Breast epithelium (tissue), 4 donors: ENCODE measurements at places on chromosomes 7 and 10. TPM values are rescaled to one million over a fixed set of nuclear protein-coding genes. Genes with fewer than 3 reads are reported as not detected.

Gene VGF
- 0.16 TPM for total RNA-seq

Gene ADRB1
- total RNA-seq, result 0.66 TPM

Gene SYNPO2L
- not detected for total RNA-seq

- no peak overlapping the region for H3K27ac ChIP-seq
- no peaks in the 10 kb centered on the region for H3K4me1 ChIP-seq
- no peaks in the 10 kb centered on the region for H3K27me3 ChIP-seq
- H3K4me3 ChIP-seq, result no peak overlapping the region
Observed at GRCh38 chr10:73529089-73529832, 33.4 kb upstream of the PPP3CB start.

GRCh38 chr7:88311675-88312036, 5.0 kb upstream of the STEAP4 start:
- no peak for DNase-seq
- H3K27ac ChIP-seq, result peak overlapping the region; percentile 66
- no peaks in the 10 kb centered on the region for H3K4me1 ChIP-seq
- H3K4me3 ChIP-seq, result no peak overlapping the region

DNA sequence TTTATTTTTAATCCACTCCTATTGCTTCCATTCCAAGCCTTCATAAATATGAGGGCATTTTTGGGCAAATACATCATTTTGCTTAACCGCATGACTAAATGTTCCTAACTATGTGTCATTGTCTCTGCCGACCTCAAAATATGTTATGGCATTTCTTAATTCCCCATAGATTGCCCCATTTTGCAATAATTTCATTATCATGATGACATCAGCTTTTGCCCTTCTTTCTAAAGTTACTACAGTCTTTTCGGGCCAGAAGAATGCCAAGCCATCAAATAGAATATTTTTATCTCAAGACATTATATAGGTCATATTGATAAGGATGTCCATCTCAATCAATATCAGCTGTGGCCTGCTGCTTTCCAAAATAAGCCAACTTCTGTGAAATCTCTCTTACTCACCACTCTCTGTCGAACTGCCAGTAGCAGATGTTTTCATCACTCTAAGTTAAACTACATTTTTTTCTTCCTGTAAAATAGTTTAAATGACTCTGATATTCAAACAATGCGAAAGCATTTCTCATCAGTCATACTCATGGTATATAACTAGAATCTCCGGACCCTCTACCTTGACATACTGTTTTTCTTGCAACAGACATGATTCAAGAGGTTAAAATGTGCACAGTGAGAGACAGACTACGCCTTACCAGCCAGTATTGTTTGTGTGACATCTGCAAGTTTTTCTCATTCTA, 1254.6 kb upstream of the CELF2 start:
- no peak for DNase-seq
- H3K27me3 ChIP-seq, result no peaks in the 10 kb centered on the region
- H3K27ac ChIP-seq, result no peak overlapping the region
- no peaks in the 10 kb centered on the region for H3K36me3 ChIP-seq
- H3K4me1 ChIP-seq, result no peaks in the 10 kb centered on the region
- no peak overlapping the region for H3K4me3 ChIP-seq

- H3K4me3 ChIP-seq, result no peak overlapping the region
- H3K27me3 ChIP-seq, result no peaks in the 10 kb centered on the region
- no peak for DNase-seq
- H3K4me1 ChIP-seq, result peaks cover 17% of the 10 kb centered on the region
- H3K27ac ChIP-seq, result peak overlapping the region; percentile 48
Observed at GRCh38 chr10:110852947-110853346, 18.8 kb upstream of the PDCD4 start.

DNA sequence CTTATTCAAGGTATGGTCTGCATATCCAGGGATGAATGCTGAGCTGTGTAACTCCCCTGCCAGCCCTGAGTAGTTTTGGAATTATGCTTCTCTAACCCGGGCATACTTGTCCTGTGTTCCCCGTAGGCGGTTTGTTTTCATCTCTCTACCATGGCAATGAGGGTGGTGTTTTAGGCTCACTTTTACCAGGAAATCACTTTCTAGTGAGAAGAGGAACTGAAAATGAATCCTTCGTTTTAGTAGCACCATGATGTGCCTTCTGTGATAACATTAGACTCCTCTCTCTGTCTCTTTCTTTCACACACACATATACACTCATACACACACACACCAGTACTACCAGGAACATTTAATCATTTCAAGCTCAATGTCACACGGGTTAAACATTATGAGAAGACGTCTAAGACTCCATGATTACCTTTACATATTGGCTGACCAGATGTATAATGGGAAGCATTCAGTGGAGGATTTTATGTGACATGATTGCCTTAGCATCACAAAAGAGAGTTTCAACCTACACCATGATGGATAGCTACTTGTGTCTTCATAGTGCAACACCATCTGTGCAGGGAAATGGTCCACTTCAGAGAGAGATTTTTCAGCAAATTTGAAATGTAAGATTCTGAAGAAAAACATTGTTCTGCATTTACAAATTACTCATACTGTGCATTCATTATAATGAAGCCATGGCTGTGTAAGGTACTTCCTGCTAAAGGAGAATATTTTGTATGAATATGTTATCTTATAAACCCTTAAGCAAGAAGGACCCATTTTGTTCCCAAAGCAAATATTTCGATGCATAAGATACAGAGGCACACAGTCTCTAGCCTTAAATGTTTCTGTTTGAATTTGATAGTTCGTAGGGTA, 31.0 kb upstream of the PFKP start:
- H3K4me3 ChIP-seq, result no peak overlapping the region
- no peaks in the 10 kb centered on the region for H3K27me3 ChIP-seq
- H3K4me1 ChIP-seq, result no peaks in the 10 kb centered on the region
- DNase-seq, result no peak

GRCh38 chr10:14812271-14812670, 25.6 kb downstream of the CDNF start:
- no peak overlapping the region for H3K4me3 ChIP-seq
- DNase-seq, result no peak
- no peaks in the 10 kb centered on the region for H3K36me3 ChIP-seq
- H3K4me1 ChIP-seq, result no peaks in the 10 kb centered on the region

DNA sequence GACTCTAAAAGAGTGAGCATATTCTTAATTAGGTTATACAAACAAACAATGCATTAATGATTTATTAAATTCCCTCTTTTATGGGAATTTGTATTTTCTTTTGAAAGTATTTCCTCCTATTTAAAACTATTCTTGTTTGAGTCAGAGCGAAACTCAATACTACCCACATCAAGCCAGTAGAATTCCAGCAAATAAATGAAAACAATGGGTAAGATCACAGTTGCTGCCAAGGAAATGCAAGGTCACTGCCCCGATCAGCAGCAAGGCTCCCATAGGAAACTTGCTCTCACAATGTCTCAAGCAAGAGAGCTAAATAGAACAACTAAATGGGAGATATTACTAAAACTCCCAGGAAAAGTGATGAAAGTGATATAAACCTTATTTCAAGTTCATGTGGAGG, 206.3 kb downstream of the THSD7A start:
- H3K4me3 ChIP-seq, result no peak overlapping the region
- H3K27ac ChIP-seq, result no peak overlapping the region
- H3K36me3 ChIP-seq, result no peaks in the 10 kb centered on the region
- H3K27me3 ChIP-seq, result no peaks in the 10 kb centered on the region
